ENCODE measurements at places on chromosomes 11 and 22.

GRCh38 chr11:75954039-75954438 lies 139.0 kb downstream of the UVRAG start:
- DNase-seq, result no peak

DNA sequence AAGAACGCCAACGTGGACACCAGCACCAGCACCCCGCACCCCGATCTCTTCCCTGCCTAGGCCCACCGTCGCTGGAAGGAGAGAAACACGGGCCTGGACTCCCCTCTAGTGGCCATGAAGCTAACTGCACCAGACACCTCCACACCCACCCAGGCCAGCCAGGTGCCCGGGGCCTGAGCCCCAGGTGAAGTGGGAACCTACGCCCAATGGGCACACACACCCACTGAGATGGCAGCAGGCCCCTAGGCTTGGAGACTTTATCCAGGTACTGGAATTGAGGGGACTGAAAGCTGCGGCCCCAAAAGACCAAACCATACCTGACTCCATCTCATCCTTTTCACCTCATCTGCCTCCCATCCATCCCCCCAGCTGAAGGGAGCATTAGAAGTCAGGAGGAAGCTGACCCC lies 81.0 kb downstream of the BUD13 start:
- DNase-seq, result peak; percentile 38

DNA sequence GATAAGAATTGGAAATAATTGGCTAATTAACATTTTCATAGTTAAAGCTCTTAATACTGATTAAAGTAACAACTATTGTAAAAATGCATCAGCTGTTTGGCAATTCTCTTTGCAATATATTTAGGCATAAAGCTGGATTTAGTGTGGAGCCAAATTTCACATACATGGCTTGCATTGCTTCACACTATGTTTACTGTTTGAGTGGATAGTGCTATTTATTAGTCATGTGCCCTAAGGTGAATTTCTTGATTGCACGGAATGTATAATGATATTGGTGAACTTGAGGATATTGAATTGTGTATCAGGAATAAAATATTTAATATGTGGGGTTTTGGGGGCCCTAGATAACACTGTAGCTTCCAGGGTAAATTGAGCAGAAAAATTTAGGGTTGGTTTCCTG lies 100.9 kb downstream of the AASDHPPT start:
- no peak for DNase-seq

DNA sequence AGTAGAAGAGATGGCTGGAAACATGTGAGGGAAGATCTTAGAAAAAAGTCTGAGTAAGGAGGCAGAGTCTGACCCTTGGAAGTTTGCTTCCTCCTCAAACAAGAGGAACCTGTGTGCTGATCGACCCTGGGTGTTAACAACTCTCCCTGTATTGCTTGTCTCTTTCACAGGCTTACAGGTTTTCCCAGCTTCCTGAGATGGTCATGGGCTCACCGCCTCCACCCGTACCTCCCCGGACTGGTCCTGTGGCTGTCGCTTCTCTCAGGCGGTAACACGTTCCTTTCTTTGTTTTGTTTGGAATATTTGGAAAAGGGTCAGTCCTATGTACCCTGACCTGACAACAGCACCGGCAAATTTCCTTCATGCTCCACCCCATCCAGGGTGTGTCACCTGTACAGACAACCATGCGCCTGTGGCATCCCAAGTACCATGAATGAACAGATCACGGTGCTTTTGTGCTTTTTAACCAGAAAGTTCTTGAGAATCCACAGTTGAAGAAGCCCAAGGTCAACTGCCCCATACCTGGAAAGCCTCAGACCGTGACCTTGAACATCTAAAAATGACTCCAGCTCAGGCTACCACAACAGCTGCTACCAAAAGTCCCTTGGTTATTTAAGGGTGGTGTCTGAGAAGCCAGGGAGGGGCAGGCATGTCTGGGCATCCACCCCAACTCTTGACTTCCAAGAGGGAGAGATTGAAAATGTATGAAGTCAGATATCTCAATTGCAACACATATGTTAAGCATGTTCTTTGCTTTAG lies 44.6 kb downstream of the C11orf91 start:
- DNase-seq, result no peak

DNA sequence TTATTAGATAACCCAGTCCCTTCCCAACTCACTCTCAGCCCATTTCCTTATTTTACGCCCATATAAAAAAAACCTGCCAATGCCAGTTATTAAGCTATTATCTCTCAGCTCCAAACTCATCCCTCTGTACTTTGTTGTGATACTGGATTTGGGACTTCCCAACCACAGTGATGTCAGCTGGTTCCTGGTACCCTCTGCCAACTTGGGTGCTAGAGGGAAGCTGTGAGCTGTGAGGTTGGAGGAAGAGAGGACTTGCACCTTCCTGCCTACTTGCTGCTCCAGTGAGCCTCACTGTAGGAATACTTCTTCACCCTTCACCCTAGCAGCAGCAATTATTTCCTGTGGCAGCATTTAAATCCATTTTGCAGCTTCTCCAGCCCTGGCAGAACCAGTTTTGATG lies 19.2 kb upstream of the CSF2RB start:
- no peak for DNase-seq

DNA sequence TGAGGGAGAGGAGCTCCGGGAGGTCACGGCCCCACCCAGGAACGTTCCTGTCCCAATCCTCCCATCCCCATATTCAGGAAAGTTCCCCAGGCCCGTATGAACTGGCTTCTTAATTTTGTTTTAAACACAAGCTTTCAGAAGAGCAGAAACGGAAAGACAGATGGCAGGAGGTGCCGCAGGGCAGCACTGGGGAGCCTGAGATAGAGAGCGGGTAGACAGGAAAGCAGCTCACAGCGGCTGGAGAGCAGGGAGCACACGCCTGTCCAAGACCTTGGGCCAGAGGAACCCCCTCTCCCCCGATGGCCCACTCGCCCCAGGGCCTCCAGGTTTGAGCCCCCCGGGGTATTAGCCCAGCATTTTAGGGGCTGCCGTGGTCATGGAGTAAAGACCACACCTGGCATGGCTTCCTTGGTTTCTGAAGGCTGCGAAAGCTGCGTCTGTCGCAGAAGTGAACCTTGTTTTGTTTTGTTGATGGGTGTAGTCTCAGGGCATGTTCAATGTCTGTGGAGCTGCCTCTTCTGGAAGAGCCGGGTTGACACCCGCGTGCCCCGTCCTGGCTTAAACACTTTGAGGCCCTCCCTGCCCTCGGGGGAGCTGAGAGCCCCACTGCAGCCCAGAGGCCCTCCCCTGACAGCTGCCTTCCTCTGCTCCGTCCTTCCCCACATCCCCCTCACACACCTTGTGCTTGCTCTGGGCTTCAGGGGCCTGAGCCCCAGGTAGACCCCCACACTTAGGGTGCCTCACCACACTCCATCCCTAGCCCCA lies 17.9 kb upstream of the KCNQ1OT1 start:
- DNase-seq, result no peak

- DNase-seq, result no peak
Observed at GRCh38 chr11:96949464-96949863, 559.7 kb downstream of the JRKL start.

DNA sequence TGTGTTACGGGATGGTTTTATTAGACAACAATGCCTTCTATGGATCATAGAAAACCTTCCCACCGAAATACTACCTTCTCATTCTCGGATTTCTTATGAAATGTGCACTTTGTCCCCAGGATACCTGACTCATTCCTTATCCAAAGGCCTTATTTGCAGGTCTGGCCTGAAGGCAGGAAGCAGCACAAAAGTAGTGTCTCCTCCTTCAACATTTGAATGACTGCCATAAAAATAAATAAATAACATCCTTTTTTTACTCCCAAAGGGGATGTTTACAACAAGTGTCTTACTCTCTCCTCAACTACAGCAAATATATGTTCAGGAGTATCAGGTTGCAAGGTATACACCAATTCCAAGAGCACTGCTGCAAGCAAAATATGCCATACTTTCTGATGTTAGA lies 41.6 kb upstream of the PAK1 start:
- DNase-seq, result no peak
